ENCODE measurements at places on chromosomes 2 and 18.

DNA sequence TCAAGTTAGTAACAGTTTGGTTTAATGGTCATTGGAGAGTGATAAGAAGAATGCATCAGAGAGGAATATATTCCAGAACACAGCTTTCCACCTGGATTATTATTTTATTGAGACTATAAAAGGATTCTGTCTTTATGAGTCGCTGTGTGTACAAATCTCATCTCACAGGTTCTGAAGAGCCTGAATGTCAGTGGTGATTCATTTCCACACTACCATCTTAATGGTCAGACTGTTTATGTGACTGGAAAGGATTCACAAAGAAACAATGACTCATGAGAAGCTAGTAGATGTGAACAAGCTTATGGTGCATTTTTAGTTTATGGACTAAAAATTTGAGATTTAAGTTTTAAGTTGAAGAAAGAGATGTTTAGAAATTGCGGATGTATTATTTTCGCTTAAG lies 685.4 kb upstream of the NRXN1 start:
- DNase-seq: no peak

DNA sequence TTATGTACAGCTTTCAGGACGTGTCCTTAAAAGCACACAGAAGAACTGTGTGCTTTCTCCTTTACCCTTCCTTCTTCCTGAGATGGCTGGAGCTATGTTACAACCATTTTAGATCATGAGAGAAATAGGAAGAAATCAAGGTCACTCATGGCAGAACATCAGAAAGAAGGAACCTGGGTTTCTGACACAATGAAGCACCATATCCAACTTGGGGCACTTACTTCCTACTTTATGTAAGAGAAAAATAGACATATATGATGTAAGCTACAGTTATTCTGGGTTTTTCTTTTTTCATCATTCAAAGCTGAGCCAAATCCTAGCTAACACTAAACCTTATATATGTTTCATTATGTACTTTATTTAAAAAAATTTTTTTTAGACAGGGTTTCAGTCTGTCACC lies 79.5 kb downstream of the FAM161A start:
- DNase-seq: no peak

DNA sequence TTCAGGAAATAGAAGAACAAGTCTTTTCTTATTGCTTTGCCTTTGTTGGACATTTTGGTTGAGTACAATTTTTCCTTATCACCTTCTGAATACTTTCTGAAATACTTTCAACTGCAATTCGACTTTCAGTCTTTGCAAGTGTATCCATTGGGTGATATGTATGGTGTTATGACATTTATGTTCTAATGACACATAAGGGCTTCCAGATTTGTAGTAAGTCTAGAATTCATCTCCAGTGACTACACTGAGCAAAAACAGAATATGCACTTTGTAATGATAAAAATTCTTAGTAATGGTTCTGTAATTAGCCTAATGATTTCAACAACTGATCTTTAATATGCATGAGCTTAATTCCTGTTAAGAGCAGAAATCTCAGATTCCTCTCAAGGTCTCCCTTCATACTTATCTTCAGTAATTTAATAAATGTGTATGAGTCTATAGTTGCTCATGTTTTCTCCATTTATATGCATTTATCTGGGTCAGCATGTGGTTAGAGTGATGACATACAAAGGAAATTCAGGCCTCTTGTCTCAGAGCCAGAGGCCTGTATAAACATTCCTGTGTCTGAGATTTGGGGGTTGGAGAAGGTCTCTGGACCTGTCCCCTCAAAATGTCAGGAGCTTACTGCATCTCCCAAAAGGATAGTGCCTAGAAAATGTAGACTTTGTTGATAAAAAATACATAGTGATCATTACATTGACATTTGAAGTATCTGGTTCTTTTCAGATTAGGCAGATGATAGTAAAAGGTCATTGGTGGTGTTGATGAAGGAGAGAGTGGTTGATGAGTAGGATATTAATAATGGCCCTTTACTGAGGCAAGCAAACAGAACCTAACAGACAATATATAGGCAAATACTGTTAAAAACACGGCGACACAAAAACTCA lies 114.9 kb downstream of the QPCT start:
- DNase-seq: no peak

- DNase-seq: no peak
Observed at GRCh38 chr2:200225951-200226350, 80.5 kb upstream of the SPATS2L start.

DNA sequence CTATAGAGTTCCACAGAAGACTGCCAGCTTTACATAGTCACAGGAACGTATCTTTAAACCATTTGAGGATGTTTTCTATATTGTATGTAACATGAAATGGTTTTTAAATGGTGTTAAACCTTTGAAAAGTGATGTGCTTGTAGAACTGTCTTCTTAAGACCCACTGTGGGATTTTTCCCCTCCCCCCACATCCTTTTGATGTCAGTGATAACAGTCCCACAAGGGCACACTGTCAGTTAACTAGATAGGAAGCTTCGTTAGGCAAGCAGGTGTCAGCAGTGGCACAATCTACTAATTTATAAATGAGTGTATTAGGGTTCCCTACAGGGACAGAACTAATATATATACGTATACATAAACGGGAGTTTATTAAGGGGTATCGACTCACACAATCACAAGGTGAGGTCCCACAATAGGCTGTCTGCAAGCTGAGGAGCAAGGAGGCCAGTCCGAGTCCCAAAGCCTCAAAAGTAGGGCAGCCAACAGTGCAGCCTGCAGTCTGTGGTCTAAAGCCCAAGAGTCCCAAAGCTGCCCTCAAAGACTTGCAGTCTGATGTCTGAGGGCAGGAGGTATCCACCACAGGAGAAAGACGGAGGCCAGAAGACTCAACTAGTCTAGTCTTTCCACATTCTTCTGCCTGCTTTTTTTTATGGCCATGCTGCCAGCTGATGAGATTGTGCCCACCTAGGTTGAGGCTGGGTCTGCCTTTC lies 23.8 kb upstream of the HNRNPLL start:
- DNase-seq: no peak

DNA sequence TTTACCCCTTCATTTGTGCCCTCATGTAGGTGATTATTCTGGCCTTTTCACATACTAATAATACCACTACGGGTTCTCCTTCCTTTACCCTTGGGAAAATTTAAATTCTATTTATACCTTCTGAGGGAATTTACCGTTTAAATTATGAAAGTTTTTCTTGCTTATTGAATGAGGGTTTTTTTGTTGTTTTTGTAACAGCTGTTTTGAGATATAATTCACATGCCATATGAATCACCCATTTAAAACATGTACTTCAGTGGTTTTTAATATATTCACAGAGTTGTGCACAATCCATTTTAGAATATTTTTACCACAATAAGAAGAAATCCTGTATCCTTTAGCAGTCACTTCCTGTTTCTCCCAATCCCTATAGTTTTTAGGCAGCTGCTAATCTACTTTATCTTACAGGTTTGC lies 54.7 kb downstream of the EML4 start:
- DNase-seq: peak; percentile 3

Measured in pulmonary artery endothelial cell (primary cell).